ENCODE measurements at places on chromosomes 13 and 19.

GRCh38 chr19:2636897-2637683 is 65.4 kb downstream of the GNG7 start:
- peak; percentile 63 for DNase-seq

DNA sequence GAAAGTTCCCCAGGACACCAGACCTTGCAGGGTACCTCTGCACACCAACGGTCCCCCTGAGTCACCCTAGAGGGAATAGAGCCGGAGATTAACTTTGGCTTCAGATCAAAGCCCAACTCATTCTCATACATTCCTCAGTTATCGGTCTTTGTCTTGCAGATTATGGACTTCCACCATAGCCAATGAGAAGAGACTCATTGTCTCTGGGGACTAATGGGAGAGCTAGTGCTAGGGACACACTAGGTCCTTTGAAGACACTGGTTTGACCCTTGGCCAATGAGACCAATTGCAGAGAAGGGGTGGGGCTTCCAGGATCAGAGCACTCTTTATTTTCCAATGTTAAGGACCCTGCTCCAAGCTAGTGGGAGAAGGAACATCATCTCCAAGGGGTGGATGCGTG is 6.1 kb downstream of the KLK7 start:
- no peak for DNase-seq

DNA sequence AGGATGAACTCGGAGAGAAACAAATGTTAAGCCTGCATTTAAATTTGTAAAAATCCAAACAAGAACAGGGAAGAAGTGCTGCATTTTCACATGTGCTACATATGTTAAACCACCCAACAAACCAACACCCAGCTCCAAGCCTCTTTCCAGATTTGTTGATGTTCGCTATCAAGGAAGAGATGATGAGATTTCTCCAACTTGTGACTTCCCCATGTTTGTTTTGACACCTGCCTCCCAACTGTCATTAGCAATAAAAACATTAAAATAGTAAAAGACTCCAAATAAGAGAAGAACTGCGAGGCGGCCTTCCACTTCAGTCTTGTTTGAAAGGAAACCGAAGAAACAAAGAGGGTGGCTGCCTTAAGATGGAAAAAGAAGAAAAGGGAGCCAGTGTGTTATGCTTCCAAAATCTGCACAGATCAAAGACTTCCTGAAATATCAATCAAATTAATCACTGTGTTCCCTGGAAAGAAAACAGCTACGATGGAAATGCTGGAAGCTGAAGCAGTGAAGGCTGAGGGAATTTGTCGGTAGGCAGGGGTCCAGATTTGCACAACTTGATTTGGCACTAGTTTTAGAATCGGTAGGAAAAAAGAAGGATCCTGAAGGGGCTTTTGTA is 14.0 kb upstream of the GGACT start:
- DNase-seq: no peak

GRCh38 chr13:47459512-47459911 is 541.6 kb downstream of the SUCLA2 start:
- DNase-seq: no peak

DNA sequence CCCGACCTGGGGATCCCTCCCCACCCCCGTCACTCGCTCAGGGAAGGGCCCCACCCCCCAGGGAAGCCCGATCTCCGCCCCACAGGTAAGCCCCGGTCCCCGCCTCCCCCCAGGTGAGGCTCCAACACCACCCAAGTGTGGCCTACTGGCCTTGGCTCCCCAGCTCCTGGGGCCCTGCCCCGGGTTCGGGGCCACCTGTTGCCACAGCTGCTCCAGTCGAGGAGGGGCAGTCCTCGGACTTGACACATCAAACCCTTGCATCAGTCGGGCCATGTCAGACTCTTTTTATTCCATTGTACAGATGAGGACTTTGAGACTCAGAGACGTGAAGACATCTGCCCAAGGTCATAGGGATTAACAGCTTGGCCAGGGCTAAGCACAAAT is 512 bp downstream of the CC2D1A start:
- DNase-seq: no peak

- no peak for DNase-seq
Observed at GRCh38 chr13:96844616-96845015, 149.7 kb downstream of the OXGR1 start.

DNA sequence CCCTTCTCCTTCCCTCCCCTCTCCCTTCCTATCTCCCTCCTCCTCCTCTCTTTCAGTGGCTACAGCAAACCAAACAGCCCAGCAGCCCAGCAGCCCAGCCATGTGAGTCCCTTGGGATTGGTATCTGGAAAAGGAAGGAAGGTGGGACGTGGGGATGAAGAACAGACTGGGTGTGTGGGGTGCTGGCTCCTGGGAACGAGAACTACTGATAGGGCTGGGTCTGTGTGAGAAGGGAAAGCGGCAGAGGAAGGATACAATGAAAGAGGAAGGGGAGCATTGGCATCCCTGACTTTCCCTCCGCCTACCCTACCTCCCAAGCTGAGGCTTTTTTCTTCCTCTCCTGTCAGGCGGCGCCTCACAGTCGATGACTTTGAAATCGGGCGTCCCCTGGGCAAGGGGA is 863 bp downstream of the AURKC start:
- DNase-seq: no peak

All from stimulated activated CD8-positive, alpha-beta memory T cell treated with anti-CD3 and anti-CD28 coated beads, Interleukin-7, amount 100 ng/mL, for 1 hour (primary cell).